ENCODE measurements at places on chromosomes 16 and 17.
A peak's percentile ranks its signal among the peaks of the same experiment; 100 is the strongest.

DNA sequence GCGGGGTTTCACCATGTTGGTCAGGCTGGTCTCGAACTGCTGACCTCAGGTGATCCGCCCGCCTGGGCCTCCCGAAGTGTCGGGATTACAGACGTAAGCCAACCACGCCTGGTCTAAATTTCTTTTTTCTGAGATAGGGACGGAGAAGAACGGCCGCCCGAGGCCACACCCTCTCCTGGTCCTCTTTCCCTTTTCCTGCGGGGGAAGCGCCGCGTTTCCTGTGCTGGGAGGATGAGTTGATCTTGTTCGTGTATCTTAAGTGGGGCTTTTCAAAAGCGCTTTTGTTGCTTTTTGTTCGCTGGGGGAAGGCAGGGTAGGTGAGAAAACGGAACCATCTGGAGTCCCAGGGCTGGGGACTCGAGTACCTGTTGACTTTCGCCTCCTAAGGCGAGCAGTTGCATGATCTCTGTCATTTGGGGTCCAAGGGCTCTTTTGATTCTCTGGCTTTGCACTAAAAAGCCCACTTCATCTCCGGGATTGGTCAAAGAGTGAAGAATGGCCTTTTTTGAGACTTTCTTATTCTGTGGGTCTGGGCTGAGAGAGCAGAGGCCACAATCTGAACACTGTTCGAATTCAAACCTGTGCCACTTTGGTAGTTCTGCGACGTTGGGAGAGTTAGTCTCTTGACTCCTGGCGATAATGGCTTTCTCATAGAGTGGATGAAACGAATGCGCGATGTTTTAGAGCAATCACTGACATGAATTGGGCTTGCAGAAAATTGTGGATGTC is 1.3 kb downstream of the FUS start:
- DNase-seq: no peak

GRCh38 chr17:62802561-62803205 is 5.4 kb downstream of the MARCHF10 start:
- peak; percentile 93 for DNase-seq

DNA sequence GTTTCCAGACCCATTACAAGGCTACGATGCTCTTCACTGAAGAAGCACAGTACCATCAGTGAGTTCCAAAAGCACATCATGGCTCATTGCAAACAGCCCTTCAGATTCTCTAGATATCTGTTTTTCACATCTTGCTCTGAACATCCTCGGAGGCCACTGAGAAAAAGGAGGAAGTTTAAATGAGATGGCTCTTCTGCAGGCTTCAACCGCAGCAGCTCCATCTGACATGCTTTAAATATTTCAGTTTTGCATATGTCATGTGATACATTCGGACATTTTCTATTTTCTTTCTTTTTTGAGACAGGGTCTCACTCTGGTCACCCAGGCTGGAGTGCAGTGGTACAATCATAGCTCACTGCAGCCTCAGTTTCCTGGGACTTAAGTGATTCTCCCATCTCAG is 396.8 kb downstream of the NPIPA8 start:
- no peak for DNase-seq

DNA sequence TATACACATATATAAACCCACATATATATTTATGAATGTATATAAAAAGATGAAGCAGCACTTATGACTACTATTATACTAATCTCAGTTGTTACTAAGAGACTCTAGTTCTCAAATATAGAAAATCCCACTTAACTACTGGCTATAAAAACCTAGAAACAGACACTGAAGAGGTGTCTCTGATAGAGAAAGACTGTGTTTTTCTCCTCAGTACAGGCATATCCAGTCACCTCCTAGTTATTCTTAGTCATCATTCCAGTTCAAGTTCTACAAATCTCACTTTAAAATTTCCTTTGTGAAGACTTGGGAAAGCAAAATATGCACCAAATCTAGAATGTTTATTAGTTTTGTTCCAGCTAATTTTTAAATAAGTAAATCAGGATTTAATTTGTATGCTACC is 93.9 kb downstream of the STH start:
- DNase-seq: no peak

GRCh38 chr16:15741207-15741871 is 91.3 kb downstream of the NDE1 start:
- no peak for DNase-seq

DNA sequence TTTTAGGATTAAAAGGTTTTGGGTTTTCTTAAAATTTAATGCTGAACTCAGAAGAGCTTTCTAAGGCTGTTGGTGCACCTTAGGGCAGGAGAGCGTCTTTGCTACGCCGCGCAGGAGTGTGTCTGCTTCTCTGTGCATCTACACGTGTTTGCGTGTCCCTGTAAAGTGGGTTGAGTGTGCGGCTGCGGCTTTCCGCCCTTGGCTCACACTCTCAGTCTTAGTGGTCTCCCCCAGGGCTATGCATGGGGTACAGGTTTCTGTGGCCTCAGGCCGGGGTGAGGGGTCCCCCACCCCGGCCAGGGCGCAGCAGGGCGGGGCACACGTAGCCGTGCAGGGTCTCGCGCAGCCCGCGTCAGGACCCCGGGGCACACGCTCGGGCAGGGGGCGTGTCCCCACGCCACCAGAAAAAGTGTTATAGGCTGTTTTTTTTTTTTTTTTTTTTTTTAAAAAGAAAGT is 727 bp upstream of the TENT4B start:
- DNase-seq: peak; percentile 63

DNA sequence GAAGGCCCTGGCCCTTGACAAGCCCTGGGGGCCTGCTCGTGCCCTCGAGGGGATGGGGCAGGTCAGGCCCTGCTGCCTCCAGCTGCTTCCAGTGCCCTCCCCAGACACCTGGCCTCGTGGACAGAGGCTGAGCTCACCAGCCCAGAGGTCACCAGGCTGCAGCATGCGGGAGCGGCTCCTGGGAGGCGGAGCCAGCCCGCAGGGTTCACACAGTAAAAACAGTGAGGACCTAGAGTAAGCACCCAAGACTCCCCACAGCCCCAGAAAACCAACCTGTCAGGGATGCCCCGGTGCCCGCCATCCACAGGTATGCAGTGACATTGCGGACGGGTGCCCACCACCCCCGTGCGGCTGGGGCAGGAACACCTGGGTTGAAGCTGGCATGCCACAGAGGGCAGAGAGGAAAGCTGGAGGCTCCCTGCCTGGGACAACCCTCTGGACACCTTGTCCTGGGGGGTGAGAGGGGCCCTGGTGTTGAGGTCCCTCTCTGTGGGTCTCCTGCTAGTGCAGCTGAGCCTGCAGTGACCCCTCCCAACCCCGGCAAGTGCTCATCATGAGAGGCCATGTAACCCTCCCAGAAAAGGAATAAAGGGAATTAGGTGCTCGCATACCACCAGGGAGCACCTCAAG is 62.1 kb downstream of the LMF1 start:
- no peak for DNase-seq

GRCh38 chr17:3972281-3972731 is 8.1 kb upstream of the ATP2A3 start:
- no peak for DNase-seq

DNA sequence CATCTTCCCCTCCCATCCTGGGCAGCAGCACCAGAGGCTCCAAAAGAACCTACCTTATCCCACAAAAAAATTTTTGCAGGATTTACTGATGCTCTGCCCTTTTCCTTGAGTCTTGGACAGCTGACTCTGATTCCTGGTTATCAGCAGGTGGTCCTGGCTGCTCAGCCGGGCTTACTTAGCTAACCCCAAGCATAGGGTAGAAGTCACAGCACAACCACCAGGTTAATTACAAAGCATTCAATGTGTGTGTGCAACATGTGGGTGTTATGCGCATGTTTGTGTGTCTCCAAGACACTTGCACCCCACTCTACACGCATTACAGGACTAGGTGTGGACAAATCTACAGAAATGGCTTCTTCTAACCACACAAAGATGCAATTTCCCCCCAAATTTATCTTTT is 36.3 kb downstream of the PECAM1 start:
- no peak for DNase-seq

DNA sequence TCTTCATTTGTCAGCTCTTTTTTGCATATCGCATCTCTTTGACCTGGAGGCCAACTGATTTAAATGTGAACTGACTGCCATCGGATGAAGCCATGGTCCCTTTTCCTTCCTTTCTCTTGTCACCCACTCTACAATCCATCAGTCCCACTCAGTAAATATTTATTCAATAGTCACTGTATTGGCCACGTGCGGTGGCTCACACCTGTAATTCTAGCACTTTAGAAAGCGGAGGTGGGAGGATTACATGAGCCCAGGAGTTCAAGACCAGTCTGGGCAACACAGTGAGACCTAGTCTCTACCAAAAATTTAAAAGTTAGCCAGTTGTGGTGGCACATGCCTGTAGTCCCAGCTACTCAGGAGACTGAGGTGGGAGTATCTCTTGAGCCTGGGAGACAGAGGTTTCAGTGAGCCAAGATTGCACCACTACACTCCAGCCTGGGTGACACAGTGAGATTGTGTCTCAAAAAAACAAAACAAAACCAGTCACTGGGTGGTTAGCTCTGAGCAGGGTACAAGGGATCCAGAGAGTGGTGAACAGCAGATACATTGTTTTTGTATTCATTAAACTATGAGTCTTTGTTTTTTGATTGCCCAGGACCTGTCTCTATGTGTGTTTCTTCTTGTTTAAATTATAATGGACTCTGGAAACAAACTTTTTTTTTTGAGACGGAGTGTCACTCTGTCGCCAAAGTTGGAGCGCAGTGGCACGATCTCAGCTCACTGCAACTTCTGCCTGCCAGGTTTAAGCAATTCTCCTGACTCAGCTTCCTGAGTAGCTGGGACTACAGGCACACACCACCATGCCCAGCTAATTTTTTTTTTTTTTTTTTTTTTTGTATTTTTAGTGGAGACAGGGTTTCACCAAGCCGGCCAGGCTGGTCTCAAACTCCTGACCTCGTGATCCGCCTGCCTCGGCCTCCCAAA is 6.9 kb downstream of the PHAF1 start:
- no peak for DNase-seq

GRCh38 chr17:13678841-13679240 is 77.1 kb upstream of the HS3ST3A1 start:
- no peak for DNase-seq

GRCh38 chr16:1769402-1770300 is 1.7 kb downstream of the NME3 start:
- DNase-seq: no peak

GRCh38 chr16:27481282-27481934 is 68.3 kb downstream of the GTF3C1 start:
- DNase-seq: no peak

DNA sequence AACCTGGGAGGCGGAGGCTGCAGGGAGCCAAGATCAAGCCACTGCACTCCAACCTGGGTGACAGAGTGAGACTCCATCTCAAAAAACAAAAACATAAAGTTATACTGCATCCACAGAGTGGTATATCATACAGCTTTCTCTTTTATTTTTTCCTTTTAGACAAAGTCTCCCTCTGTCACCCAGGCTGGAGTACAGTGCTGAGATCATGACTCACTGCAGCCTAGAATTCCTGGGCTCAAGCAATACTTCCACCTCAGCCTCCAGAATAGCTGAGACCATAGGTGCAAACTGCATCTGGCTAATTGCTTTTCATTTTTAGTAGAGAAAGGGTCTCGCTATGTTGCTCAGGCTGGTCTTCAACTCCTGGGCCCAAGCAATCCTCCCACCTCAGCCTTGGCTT is 10.0 kb upstream of the COPRS start:
- DNase-seq: no peak

- peak; percentile 77 for DNase-seq
These were observed at the start of gene CHD3 for GRCh38 chr17:7888184-7888920. TSS of gene CHD3 (plus strand) at chr17:7888789. CDS start at chr17:7889001, 212 bp downstream.

DNA sequence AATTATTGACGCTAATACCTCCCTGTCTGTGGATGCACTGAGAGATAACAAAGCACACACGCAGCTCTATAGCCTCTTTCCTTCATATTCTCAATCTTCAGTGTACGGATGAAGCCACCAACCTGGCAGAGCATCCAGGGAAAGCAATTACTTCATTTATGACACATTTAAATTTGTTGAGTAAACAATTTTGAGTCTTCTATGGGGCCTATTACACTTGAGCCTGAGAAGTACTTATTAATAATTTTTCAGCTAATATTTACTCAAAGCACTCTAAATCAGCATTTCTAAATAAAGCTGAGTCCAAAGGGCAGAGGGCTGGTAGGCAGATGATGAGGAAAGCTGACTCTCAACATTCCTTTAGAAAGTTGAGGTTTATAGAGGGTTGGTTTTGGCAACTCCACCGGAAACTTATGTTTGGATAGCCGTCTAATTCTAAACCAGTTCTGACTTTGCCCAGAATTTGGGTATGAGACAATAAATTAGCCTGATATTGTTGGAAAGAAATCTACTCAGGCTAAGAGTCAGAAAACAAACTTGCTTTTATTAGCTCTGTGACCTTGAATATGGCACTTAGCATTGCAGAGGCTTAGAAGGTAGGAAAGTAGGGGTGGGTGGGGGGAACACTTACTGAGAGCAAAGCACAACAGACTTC is 643.5 kb downstream of the CDH11 start:
- no peak for DNase-seq

DNA sequence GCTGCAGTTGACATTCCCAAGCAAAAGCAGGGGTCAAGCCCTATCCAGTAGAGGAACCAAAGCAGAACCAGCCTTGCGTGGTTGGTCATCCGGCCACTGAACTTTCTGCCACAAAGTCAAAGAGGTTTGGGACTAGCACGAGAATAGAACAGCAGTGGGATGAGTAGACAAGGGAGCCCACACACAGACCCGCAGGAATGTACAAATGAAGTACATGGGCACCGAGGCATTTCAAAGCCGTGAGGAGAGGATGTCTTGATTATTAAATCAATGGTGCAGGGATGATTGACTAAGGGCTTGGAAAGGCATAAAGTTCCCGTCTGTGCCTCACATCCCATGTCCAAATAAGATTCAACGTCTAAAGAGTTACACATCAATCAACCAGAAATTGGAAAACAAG is 81.8 kb upstream of the TBC1D3K start:
- no peak for DNase-seq

- no peak for DNase-seq
These were observed 2.2 kb downstream of the RASD1 start for GRCh38 chr17:17493986-17494466.

- DNase-seq: no peak
These were observed 47.6 kb downstream of the C17orf67 start for GRCh38 chr17:56785997-56786680.

DNA sequence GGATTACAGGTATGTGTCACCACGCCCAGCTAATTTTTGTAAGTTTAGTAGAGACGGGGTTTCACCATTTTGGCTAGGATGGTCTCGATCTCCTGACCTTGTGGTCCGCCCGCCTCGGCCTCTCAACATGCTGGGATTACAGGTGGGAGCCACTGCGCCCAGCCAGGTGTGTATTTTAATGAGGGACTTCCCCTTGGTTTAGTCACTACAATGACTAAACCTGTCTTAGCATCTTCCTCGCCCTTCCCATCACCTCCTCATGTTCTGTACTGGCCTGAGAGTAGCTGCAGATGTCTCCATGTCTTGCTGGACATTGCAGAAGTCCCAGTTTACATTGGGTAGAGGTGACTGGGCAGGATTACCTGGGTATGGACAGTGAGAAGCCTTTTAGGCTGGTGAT is 9.6 kb downstream of the SLC7A6 start:
- DNase-seq: no peak

Data from NCI-H510A treated with DMSO at 0.1 percent for 48 hours (cell line).